ENCODE measurements at places on chromosomes 11 and 22.
A peak's percentile ranks its signal among the peaks of the same experiment; 100 is the strongest.

- no peak for DNase-seq
Observed at GRCh38 chr11:128535468-128536457, 51.6 kb downstream of the ETS1 start.

DNA sequence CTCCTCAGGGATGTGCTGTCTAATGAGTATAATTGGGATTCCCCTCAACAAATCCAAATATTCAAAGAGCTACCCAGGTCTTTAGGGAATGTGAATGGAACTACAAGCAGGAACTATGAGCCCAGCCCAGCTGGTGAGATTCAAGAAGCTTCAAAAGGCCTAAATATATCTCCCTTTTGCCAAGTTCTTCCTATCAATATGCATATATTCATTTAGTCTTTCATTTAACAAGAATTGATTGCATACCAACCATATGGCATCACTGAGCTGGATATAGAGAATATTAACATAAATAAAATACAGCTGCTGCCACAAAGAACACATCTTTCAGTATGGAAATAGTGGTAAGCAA, 58.9 kb upstream of the PRSS23 start:
- DNase-seq = no peak

DNA sequence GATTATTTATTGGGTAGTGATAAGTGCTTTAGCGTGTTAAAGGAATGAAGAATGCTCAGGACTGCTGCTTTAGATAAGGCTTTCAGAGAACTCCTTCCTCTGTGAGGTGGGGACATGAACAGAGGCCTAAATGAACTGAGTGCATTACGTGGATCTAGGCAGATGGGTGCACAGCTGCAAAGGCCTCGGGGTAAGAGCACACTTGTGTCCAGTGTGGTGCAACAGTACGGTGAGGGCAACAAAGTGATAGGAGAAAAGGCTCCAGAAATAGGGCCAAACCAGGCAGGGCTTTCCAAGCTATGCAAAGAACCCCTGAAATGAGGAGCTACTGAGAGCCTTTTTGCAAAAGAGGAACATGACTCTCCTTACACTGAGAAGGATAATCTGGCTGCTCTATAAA, 45.3 kb upstream of the ARHGAP32 start:
- no peak for DNase-seq

- DNase-seq = no peak
Observed at GRCh38 chr11:7968686-7969085, 3.4 kb upstream of the NLRP10 start.

GRCh38 chr11:64813826-64814225, 3.5 kb upstream of the MEN1 start:
- DNase-seq = no peak

GRCh38 chr11:34458525-34458924, 19.8 kb downstream of the CAT start:
- DNase-seq = no peak

DNA sequence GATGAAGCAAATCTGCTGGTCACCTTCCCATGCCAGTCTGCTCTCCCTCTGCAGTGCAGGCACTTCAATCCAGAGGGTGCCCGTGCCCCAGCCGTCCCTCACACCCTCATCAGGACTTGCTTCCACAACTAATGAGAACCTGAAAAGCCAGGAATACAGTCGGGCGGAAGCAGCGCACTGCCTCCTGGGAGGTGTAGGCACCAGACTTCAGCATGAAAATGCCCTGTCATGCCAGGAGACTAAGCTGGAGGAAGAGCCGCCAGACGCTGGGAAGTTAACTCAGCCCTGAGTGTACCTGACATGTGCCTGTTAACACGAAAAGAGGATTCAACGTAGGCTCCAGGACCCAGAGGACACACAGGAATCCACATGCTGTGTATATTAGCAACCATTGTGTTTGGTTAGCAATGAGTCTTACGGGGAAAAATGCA, 40.1 kb upstream of the FLI1 start:
- DNase-seq = peak; percentile 37

GRCh38 chr11:76207642-76208401, 1.5 kb upstream of the WNT11 start:
- peak; percentile 86 for DNase-seq

DNA sequence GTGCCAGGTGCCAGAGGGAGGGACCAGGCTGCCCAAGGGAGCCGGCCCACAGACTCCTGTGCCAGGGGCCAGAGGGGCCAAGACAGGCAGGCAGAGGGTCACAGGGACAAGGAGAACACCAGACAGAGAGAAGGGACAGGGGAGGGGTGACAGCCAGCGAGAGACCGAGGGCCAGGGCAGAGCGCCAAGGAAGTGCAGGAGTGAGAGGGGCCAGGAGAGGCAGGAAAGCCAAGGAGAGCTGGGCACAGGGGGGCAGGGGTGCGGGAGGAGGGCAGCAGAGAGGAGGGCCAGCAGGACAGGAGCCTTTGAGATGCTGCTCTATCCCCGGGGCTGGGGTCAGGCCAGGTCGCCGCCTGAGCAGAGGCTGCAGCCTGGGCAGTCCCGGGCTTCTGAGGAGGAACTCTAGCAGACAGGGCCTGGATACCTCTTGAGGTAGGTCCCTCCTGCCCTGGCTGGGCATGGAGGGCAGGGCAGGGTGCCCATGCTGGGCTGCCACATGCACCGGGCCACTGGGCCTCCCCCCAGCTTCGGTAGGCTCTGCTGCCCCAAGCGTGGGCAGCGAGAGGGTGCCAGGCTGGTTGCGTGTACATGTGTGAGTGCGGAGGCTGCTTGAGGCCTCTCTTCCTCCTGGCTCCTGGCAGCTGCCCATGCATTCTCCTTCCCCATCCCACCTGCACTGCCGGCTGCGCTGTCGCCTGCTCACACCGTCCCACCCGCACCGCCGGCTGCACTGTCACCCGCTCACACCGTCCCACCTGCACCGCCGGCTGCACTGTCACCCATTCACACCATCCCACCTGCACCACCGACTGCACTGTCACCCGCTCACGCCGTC, 12.2 kb downstream of the LSP1 start:
- DNase-seq = no peak

DNA sequence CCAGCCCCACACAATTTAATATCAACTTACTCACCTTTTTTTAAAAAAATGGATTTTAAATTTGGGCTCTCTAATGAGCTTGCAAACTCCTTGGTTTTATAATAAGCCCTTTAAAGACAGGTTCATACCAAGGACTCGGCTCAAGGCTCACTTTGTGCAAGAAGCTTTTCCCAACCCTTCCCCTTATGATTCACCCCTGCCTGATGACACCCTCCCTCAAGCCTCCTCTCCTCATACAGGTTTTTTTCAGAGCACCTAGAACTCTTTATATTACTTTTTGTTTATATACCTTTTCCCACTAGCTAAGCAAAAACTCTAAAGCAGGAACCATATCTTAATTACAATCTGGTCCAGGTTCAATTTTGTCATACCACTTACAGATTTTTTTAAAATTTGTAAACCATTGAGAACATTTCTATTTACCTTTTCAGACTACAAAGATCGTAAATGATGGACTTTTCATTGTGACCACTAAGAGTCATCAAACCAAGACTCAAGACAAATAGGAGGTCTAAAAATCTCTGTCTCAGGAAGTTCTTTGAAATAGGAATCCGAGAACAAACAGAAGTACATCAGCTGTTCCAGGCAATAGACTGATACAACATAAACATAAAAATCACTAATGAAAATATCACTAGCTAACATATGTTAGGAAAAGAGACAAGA, 13.1 kb upstream of the EXPH5 start:
- DNase-seq = no peak
